ENCODE measurements at places on chromosomes 11 and 22.

GRCh38 chr11:132072044-132072857 lies 701.8 kb downstream of the NTM start:
- DNase-seq, result no peak

GRCh38 chr11:35850191-35850590 lies 93.7 kb upstream of the LDLRAD3 start:
- no peak for DNase-seq

- no peak for DNase-seq
Measured at GRCh38 chr11:17272801-17273200, 3.7 kb upstream of the NUCB2 start.

DNA sequence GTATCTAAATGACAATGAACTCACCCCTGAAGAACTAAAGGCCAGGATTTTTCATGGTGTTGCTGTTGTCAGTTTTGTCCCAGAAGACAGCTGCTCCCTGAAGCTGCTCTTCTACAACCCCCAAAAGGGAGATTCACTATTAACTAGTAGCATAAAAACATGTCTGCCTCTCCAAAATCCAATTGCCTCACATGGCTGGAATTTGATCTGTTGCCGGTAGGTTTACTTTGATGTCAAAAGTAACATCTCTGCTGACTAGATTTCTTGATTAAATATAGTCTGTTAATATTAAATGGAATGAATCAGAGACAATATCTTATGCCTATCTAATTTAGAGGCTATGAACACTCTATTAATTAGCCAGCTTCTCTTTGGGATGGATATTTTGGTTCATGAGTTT lies 425.4 kb downstream of the ETS1 start:
- no peak for DNase-seq

DNA sequence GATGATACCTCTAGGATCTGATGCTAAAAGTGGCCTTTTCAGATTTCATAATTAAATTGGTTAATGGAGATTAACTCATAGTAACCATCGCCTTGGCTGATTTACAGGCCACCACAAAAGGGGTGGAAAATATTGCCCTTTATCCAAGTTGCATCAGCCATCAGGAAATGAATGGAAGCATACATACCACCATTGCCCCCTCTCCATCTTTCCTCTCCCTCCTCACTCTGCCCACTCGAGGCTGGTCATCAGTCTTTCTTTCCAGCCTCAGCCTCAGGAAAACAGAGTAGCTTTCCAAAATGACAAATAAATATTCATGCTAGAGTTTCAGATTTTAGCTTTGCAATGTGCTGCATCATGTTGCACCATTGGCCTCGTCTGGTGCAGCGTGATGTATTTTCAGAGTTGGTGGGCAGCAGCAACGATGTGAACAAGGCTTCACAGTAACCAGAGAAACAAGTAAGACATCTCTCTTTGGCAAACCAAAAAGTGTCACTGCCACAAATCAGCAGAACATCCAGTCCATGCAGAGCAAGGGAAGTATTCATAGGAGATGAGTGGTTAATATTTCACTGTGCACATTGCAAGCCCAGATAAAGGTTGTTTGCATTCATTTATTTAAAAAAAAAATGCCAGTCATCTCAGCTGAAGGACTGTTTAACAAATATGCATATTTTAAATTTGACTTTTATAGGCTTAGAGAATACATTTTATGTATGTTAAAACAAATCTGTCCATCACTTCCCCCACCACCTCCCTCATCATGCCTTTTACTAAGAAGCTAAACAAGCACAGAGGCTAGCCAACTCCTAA lies 136.7 kb upstream of the FAT3 start:
- DNase-seq, result no peak

DNA sequence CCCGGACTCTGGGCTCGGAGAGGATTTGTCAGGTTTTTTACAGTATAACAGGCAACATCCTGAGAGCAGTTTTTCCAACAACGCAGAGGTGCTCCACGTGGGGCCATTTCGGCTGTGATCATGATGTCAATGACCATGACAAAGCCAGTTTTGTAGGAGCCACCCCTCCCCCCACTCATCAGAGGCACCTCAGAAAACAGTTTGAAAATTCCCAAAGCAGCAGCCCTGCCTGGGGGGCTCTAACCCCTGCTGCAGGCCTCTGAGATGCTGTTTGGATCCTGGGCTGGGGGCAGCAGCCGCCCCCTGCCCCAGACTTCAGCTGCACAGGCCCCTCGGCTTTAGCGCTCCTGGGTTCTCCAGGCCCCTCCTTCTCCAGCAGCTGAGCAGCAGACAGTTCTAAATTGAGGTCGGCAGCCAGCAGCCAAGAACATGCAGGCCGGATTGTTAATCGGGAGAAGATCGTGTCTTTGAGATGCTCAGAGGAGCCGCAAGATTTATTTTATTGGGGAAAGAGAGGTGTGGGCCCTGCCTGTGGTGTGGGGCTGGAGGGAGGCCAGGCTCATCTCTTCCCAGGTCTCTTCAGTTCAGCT lies 19.4 kb downstream of the NFAM1 start:
- no peak for DNase-seq

All from WERI-Rb-1 (cell line).